ENCODE measurements at places on chromosomes 11 and 22.

DNA sequence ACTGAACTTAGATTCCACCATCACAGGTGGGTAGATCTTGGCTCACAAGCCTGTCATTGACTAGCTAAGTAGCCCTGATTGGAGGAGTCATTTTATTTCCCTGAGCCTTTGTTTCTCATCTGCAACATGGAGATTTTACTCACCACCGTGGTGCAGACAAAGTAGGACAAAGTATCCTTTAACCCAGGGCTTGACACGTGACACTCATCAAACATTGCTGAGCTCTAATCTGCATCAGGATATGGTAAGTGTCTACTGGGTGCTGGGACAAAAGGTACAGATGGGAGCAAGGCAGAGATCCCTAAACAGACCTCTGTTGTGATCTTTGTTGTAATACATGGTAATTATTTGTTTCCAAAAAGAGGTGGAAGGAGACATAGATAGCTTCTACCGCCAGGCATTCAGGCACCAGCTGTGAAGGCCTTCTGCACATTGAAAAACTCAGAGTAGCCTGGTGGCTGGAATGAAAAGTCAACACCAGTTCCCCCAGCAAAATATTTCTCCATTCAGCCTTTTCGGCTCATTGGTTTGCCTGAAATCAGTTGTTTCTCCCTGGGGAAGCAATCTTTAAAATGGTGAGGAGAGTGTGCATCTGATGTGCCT is 18.3 kb upstream of the MICAL2 start:
- no peak for DNase-seq

- no peak for DNase-seq
These were observed 173.8 kb downstream of the LARGE1 start for GRCh38 chr22:33746501-33746928.

- DNase-seq: no peak
These were observed 18.4 kb downstream of the TTC12 start for GRCh38 chr11:113332638-113333329.

DNA sequence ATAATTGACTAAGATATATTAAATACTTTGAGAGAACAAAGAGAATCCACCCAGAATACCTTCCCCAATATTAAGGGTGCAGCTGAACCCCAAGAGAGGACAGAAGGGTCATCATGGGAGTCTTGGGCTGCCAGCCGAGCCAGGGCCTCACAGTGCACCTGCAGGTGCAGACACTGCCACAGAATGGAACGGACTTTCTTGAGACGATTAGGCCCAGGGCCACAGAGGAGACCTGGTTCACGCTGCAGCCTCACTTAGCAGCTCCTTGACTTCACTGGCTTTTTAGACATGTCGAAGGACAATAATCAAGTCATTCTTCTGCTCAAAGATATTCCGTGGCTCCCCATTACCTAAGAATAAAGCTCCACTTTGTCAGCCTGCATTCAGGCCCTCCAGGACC is 100.6 kb downstream of the PHF21B start:
- DNase-seq: no peak

DNA sequence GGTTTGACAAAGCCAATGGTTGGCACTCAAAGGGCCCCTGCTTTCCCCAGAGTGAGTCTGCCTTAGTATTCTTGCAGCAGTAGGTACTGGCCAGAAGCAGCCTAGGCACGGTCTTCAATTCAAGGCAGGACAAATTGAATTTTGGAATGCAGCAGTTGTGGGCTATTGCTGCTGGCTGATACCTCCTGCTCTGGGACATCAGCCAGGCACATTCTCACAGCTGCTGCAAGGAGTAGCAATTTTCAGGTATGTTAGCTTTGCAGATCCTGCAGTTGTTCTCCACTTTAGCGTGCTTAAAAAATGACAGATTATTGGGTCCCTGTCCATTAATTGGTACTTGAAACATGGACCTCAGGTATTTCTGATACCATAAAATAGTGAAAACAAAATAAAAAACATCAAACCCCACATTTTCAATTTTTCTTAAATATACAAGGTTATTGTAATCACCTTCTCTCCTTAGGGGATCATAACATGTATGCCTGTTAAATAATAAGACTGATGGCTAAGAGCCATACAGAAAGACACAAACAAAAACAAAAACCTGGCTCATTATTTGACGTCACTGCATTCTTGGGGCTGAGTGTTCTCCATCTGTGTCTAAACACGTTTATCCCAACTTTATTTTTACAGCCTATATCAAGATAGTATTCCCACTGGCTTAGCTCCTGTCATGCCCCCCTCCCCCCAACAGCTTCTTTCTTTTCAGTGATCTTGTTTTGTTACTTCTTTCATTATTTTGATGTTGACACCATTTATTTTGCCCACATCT is 85.1 kb upstream of the CARD18 start:
- no peak for DNase-seq

GRCh38 chr11:130022799-130023198 is 20.2 kb upstream of the PRDM10 start:
- no peak for DNase-seq

GRCh38 chr11:46369458-46370152 is 11.9 kb upstream of the MDK start:
- peak; percentile 60 for DNase-seq

- DNase-seq: no peak
These were observed 21.6 kb upstream of the RFPL2 start for GRCh38 chr22:32226326-32227104.

DNA sequence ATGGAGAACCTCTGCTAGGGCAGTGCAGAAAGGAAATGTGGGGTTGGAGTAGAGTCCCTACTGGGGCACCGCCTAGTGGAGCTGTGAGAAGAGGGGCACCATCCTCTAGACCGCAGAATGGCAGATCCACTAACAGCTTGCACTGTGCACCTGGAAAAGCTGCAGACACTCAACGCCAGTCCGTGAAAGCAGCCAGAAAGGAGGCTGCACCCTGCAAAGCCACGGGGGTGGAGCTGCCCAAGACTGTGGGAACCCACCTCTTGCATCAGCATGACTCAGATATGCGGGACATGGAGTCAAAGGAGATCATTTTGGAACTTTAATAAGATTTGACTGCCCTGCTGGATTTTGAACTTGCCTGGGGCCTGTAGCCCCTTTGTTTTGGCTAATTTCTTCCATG is 8.7 kb downstream of the TSKU start:
- DNase-seq: no peak

DNA sequence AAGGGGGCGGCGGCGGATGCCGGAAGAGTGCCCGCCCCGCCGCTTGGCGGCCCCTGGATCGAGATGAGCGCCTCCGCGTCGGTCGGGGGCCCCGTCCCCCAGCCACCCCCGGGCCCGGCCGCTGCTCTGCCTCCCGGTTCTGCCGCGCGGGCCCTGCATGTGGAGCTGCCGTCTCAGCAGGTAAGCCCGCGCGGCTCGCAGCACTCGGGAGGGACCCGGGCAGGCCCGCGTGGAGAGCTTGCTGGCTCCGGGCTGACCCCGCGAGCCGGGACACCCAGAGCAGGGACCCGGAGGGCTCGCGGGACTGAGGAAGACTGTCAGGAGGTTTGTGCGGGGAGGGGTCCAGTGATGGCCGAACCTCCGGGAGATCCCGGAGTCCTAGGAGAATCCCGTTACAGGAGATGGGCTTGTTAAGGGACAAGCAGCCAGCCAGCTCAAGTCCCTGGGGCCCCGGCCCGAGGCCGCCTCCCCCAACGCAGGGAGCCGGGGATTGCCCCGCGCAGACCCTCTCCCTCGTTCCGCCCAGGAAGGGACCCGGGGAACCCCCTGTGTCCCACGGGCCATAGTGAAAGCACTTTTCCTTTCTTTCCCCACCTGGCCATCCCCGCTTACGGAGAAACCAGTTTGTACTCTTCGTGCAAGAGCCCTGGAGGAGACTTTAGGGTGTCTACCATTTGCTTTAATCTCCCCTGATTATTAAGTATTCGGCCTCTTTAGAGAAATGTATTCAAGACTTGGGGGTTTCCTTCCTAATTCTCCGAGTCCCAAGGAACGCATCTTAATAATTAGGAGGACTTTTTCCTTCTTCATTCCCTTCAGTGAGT is 547 bp downstream of the UVRAG start:
- peak; percentile 62 for DNase-seq

GRCh38 chr11:10295064-10295901 is 1.3 kb upstream of the SBF2 start:
- no peak for DNase-seq

- DNase-seq: no peak
These were observed 40.2 kb downstream of the DIXDC1 start for GRCh38 chr11:111977146-111978027.

- DNase-seq: peak; percentile 40
These were observed 16.0 kb upstream of the PHLDA2 start for GRCh38 chr11:2945031-2945756.

DNA sequence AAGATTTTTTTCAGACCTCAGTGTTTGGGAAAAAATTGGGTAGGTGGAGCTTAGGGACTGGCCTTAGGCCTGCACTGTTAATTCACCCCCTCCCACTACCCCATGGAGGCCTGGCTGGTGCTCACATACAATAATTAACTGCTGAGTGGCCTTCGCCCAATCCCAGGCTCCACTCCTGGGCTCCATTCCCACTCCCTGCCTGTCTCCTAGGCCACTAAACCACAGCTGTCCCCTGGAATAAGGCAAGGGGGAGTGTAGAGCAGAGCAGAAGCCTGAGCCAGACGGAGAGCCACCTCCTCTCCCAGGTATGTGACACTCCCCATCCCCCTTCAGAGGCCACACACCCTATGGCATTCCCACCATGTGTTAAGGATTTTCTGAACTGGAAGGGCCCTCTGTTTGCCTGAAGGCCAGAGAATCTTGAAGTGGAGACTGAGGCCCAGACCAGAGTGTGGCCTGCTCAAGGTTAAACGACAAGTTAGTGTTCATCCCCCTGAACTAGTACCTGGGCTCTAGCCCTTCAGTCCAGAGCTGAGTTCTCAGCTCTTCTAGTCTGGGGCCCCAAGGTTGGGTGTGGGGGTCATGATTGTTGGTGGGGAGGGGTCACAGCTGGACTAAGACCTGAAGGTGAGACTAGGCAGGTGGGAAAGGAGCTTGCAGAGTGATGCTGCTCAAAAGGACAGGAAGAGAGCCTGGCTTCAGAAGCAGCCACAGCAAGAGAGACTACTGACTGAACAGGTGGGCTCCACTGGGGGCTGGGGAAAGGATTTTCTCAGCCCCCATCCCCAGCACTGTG is 2.3 kb upstream of the FOLR1 start:
- DNase-seq: no peak

DNA sequence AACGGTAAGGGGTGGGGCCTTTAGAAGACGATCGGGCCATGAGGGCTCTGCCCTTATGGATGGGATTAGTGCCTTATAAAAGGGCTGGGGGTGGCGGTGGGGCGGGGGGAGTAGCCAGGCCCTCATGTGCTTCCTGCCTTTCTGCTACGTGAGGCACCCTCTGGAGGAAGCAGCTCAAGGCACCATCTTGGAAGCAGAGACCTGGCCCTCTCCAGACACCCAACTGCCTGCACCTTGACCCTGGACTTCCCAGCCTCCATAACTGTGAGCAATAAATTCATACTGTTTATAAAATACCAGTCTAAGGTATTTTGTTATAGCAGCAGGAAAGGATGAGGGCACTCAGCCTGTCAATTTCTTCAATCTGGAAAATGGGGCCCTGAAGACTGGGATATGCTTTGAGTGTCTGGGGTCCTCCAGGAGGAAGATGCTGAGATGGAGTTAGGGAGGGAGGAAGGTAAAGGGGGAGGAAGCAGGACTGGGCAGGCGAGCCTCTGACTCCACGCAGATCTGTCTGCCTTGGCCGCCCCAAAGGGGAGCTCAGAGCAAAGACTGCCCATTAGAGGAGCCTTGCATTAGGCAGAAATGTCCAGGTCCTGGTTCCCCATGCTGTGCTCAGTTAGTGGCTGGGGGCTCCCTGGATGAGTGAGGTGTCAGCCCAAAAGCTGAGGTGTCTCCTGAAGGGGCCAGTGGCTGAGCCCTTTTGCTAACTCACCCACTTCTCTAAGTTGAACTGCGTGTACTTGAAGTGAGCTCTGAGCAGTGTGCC is 5.3 kb downstream of the CABP2 start:
- DNase-seq: no peak

- DNase-seq: no peak
These were observed 59.4 kb downstream of the CABIN1 start for GRCh38 chr22:24070553-24070952.

DNA sequence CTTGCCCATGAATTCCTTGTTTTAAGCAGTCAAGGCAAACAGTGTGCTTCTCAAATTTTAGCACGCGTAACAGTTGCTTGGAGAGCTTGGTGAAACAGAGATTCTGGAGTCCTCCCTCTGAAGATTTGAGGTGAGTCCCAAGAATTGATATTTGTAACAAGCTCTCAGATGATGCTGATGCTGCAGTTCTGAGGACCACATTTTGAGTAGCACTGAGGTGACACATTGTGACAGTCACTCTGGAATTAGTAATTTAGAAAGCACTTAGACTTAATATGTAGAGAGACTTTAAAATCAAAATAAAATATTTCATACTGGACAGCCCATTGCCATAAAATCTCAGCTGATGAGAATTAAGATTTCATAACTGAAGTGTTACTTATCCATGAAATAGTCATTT is 38.5 kb downstream of the DNAJC24 start:
- DNase-seq: no peak

GRCh38 chr22:45341498-45341897 is 31.8 kb downstream of the FAM118A start:
- peak; percentile 54 for DNase-seq

DNA sequence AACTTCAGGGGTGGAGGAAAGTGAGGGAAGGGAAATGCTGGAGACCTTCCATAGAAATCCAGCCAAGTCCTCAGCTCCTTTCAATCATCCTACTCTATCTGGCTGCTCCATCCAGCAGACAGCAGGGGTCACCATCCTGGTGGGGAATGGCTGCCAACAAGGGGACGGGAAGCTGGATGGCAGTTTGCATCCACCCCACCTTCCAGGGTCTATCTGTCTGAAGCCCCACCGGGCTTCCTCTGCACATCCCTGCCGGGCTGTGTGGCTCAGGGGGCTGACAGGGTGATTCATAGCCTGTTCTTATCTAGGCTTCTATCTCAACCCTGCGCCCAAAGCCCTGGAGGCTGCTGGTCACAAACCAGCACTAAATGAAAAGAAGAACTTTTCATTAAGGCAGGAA is 1.1 kb downstream of the SYTL2 start:
- peak; percentile 30 for DNase-seq

- DNase-seq: no peak
These were observed 31.5 kb downstream of the CDKN1C start for GRCh38 chr11:2853997-2854560.

DNA sequence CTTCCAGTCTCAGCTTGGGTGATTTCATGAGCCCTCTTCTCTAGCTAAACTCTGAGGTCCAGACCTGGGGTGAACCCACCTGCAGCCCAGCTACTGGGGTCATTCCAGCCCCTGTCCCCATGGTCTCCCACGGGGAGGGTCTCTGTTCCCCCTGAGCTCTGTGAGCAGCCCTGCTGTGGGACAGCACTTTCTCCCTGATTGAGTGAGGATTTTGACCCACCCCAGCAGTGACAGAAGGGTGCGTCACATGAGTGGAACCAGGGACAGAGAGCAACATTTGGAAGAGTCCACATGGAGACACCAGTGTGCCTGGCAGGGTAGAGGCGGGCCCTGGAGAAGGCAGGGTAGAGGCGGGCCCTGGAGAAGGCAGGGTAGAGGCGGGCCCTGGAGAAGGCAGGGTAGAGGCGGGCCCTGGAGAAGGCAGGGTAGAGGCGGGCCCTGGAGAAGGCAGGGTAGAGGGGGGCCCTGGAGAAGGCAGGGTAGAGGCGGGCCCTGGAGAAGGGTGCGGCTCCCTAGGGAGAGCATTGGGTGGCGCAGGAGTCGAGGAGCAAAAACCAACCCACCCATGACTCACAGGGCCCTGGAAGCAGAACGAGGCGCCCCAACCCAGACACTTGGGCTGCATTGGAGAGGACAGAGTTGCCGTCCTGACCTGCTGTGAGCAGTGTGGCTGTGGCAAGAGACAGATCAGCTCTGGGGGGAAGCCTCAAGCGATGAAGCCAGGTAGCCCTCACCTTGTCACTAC is 227.7 kb upstream of the B3GAT1 start:
- no peak for DNase-seq

Measured in CD4-positive, alpha-beta T cell treated with Interleukin-12 subunit alpha and Interleukin-12 subunit beta, for 1 hour (primary cell).